Left ventricle myocardium inferior (tissue), 1 donor: ENCODE measurements at places on chromosomes 7 and 10. TPM values are rescaled to one million over a fixed set of nuclear protein-coding genes. Genes with fewer than 3 reads are reported as not detected.

DNA sequence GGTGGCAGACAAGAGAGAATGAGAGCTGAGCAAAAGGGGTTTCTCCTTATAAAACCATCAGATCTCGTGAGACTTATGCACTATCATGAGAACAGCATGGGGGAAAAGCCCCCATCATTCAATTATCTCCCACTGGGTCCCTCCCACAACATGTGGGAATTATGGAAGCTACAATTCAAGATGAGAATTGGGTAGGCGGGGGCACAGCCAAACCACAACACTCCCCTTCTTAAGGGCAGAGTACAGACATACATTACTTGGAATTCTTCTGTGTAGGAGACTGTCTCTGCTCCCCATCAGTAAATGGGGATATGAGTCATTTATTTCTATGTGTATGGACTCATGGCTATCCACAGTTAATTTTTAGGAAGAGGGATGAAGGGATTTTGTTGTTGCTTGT is 31.2 kb downstream of the FAM171A1 start:
- no peaks in the 10 kb centered on the region for H3K27me3 ChIP-seq
- no peaks in the 10 kb centered on the region for H3K36me3 ChIP-seq
- no peak overlapping the region for H3K27ac ChIP-seq

DNA sequence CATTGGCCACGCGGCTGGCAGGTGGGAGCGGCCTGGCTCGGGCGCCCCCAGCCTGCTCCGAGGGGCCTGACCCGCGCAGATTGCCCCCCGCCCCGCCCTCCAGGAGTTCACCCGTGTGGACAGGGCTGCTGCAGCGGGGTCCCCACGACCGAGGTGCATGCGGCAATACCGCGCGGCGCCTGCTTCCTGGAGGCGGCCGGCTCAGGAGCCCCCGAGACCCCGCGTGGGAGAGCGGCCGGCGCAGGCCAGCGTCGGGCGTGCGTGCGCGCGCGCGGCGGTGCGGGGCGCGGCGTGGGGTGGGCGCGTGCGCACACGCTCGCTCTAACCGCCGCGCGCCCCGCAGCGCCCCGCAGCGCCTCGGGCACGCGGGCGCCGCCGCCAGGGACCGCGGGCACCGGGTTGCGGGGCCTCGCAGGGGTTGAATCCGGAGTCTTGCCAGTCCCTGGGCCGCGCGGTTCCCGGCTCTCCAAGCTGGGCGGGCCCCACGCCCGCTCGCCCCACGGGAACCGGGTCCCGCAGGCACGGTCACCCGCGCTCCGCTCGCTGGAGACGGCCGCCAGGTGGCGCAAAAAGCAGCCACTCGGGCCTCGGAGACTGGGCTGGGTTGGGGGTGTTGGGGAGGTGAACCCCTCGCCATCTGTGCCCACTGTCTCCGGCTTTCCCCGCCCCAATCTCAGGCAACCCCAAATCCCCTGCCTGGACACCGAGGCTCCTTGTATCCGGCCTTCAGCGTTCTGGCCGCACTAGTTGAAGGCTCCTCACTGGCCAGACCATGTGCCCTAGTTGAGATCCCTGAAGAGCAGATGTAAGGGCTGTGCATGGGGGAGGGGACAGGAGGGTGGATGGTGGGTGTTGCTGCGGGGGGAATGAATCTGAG is 1.3 kb upstream of the ACHE start:
- H3K27ac ChIP-seq = no peak overlapping the region
- peak overlapping the region; percentile 65 for H3K4me3 ChIP-seq
- H3K36me3 ChIP-seq = no peaks in the 10 kb centered on the region
- DNase-seq = peak; percentile 44
- H3K27me3 ChIP-seq = peaks cover 97% of the 10 kb centered on the region
- H3K4me1 ChIP-seq = peaks cover 31% of the 10 kb centered on the region

- no peak overlapping the region for H3K4me3 ChIP-seq
- H3K36me3 ChIP-seq = no peaks in the 10 kb centered on the region
- no peak for DNase-seq
- no peak overlapping the region for H3K27ac ChIP-seq
- H3K4me1 ChIP-seq = no peaks in the 10 kb centered on the region
Measured at GRCh38 chr7:78074713-78075112, 276.1 kb downstream of the PHTF2 start.

Gene INSYN2A
- total RNA-seq = not detected

GRCh38 chr10:31906039-31906438 is 22.6 kb downstream of the ARHGAP12 start:
- H3K27me3 ChIP-seq = no peaks in the 10 kb centered on the region
- H3K4me3 ChIP-seq = no peak overlapping the region
- H3K4me1 ChIP-seq = peaks cover 35% of the 10 kb centered on the region
- DNase-seq = no peak
- no peak overlapping the region for H3K27ac ChIP-seq
- H3K36me3 ChIP-seq = peaks cover 17% of the 10 kb centered on the region

DNA sequence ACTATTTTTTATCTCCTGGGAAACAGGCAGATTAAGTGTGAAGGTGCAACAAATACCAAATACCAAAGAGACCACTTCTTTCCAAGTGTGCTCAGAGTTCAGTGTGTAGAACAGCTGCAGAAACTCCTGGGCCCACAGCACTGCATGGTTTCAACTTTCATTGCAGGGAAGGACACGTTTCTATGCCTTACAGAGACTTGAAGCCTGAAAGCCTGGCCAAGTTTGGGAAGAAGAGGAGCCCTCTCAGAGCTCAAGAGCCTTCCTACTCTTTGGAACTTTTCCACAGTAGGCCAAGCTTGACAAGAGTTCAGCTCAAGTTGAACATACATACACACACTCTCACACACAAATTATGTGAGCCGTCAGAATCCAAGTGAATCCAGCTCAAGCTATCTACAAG is 2.5 kb downstream of the HOXA4 start:
- peaks cover 10% of the 10 kb centered on the region for H3K4me1 ChIP-seq
- peaks cover 100% of the 10 kb centered on the region for H3K27me3 ChIP-seq
- no peak overlapping the region for H3K4me3 ChIP-seq
- no peak for DNase-seq
- H3K27ac ChIP-seq = no peak overlapping the region
- no peaks in the 10 kb centered on the region for H3K36me3 ChIP-seq

Gene ADCYAP1R1
- total RNA-seq = 2.5 TPM

Gene PNLIP
- not detected for total RNA-seq

Gene NPVF
- total RNA-seq = not detected

DNA sequence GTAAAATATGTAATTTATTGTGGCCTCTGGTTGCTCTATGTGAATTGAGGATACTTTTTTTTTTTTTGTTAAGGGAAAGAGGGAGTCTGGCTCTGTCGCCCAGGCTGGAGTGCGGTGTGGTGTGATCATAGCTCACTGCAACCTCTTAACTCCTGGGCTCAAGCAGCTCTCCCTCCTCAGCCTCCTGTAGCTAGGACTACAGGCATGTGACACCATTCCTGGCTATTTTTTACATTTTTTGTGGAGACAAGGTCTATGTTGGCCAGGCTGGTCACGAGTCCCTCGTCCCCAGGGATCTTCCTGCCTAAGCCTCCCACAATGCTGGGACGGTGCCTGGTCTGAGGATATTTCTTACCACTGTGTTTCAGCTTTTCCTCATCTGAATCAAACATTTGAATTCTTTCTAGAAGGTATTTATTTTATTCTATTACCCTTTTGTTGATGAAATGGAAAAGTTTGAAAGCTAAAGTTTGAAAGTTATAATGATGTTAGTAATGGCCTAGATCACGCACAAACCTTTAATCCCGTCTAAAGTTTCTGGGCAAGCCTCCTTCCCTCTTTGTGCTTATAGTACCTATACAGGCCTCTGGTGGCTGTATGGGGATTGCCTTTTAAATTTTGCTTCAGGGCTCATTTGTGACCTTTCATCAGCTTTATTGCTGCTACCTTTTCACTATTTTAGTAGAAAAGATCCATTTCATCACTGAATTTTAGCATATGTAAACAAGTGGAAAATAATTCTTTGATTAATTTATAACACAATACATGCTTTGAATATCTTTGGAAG is 2.0 kb downstream of the IFRD1 start:
- H3K27ac ChIP-seq = peak overlapping the region; percentile 98
- no peaks in the 10 kb centered on the region for H3K27me3 ChIP-seq
- H3K4me3 ChIP-seq = peak overlapping the region; percentile 94
- peak; percentile 26 for DNase-seq

DNA sequence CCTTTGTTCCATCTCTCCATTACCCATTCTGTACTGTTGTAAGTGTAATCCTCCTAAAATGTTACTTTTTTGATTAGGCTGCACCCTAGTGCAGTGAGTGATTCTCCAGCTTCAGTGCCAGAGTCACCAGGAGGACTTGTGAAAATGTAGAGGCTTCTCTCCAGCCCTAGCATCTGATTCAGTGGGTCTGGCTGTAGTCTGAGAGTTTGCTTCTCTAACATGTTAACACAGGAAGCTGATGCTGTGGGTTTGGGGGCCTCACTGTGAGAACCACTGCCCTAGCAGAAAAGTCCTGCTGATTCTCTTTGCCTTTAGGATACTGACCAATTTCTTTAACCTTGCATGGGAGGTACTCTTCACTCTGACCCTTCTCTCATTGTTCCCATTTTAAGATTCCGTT is 24.4 kb downstream of the CSGALNACT2 start:
- no peaks in the 10 kb centered on the region for H3K4me1 ChIP-seq
- H3K4me3 ChIP-seq = no peak overlapping the region
- H3K27ac ChIP-seq = no peak overlapping the region

Gene NEUROG3
- not detected for total RNA-seq

- H3K27me3 ChIP-seq = no peaks in the 10 kb centered on the region
- no peaks in the 10 kb centered on the region for H3K36me3 ChIP-seq
- H3K4me3 ChIP-seq = no peak overlapping the region
- peak; percentile 24 for DNase-seq
- peak overlapping the region; percentile 74 for H3K27ac ChIP-seq
- H3K4me1 ChIP-seq = peaks cover 51% of the 10 kb centered on the region
Measured at GRCh38 chr10:60236869-60237524, 152.7 kb downstream of the ANK3 start.

- H3K36me3 ChIP-seq = no peaks in the 10 kb centered on the region
- no peak for DNase-seq
- H3K4me3 ChIP-seq = no peak overlapping the region
- no peaks in the 10 kb centered on the region for H3K27me3 ChIP-seq
- no peak overlapping the region for H3K27ac ChIP-seq
Measured at GRCh38 chr7:129650056-129650758, 38.7 kb downstream of the NRF1 start.

DNA sequence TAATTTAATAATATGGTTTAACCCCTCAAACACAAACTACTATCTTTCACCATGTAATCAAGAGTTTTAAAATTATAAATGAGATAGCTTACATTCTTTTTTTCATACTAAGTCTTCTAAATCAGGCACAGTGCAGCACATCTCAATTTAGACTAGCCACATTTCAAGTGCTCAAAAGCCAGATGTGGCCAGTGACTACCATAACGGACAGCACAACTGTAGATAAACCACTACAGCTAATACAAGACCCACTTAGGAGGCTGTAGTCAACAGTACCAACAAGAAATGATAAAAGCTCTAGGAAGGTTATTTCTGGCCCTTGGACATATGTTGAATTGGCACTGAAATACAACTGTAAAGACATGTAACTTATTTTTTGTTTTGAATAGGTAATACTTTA is 65.3 kb downstream of the JAZF1 start:
- no peaks in the 10 kb centered on the region for H3K36me3 ChIP-seq
- DNase-seq = no peak
- no peaks in the 10 kb centered on the region for H3K27me3 ChIP-seq
- peaks cover 48% of the 10 kb centered on the region for H3K4me1 ChIP-seq
- no peak overlapping the region for H3K4me3 ChIP-seq

- no peaks in the 10 kb centered on the region for H3K4me1 ChIP-seq
- no peaks in the 10 kb centered on the region for H3K36me3 ChIP-seq
- H3K27ac ChIP-seq = no peak overlapping the region
- H3K27me3 ChIP-seq = no peaks in the 10 kb centered on the region
- no peak overlapping the region for H3K4me3 ChIP-seq
- DNase-seq = no peak
Measured at GRCh38 chr7:120394595-120394994, 121.6 kb downstream of the KCND2 start.

DNA sequence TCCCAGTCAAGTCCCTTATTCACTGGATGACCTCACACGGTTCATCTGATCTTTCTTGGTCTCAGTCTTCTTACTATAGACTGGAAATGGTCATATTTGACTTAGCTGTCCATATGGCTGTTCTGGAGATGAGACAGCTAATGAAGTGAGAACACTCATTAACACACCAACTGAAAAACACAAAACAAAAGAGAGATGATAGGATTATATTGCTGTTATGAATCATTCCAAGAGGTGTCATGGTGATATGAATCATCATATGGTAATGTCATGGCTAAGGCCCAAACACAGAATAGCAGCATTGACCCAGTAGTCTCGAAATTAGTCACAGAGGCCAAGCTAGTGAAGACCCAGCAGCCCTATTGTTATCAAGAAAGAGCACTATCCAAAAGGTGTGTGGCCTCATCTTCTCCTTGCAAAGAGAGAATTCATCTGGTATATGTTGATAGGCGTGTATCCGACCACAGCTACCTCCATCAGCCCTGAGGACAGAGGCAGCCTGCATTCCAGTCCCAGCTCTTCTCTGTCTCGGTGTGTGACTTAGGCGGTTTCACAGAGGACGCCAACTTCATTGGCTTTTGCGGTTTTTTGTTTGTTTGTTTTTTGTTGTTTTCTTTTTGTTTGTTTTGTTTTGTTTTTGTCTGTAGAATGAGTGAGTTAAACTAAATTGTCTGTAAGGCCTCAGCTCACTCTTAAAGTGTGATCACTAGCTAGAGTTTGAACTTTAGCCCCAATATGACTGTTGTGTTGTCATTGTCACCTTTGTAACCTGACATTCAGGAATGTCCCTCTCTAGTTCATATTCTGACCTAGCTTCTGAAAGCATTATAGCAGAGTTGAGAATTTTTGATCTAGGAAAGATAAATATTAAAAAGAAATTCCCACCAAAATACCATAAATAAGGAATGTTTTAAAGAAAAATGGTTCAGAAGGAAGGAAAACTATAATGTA is 97.4 kb upstream of the PDCD4 start:
- peak overlapping the region; percentile 85 for H3K27ac ChIP-seq
- H3K4me1 ChIP-seq = peaks cover 92% of the 10 kb centered on the region
- H3K27me3 ChIP-seq = no peaks in the 10 kb centered on the region
- H3K4me3 ChIP-seq = no peak overlapping the region
- no peak for DNase-seq
- H3K36me3 ChIP-seq = no peaks in the 10 kb centered on the region

DNA sequence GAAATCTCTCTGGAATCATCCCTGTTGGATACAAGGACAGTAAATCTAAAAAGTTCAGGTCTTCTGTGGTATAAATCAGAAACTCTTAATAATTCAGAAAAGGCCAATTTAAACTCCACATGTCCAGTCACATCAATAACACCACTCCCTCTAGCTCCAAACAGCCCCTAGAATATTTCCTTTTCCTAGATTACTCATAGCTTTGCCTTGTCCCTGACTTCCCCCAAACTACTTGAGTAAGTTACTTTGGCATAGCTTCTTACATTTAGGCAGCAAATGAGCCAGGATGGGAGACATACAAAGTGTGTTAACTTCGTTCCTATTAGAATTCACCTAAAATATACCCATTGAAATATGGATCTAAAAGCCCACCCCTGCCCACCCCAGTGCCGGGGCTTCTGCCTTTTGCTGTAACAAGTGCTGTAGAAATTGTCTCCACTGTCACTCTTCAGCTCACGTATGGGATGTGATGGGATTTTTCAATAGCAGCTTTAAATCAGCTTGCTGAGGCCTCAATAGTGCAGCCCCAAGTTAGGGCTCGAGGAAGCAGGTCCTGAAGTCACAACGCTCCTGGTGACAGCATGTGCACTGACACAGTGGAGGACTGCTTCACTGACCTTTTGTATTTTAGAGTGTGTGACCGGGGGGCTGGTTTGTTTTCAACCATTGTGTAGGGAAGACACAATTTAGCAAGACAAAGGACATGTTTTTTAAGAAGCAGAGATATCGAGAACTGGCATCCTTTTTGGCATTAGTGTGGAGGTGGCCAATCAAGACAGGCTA is 218.2 kb upstream of the KMT2E start:
- H3K27me3 ChIP-seq = peaks cover 43% of the 10 kb centered on the region
- DNase-seq = no peak
- H3K36me3 ChIP-seq = no peaks in the 10 kb centered on the region
- H3K4me1 ChIP-seq = no peaks in the 10 kb centered on the region
- no peak overlapping the region for H3K4me3 ChIP-seq
